ENCODE measurements at places on chromosomes 11 and 22.

- H3K4me3 ChIP-seq: no peak overlapping the region
- no peak overlapping the region for H3K27ac ChIP-seq
- no peaks in the 10 kb centered on the region for H3K36me3 ChIP-seq
- DNase-seq: no peak
- H3K4me1 ChIP-seq: no peaks in the 10 kb centered on the region
These were observed 296.9 kb downstream of the OPCML start for GRCh38 chr11:133235381-133235780.

- no peak for DNase-seq
- no peak overlapping the region for H3K4me3 ChIP-seq
- peaks cover 2% of the 10 kb centered on the region for H3K4me1 ChIP-seq
- no peaks in the 10 kb centered on the region for H3K36me3 ChIP-seq
- no peak overlapping the region for H3K27ac ChIP-seq
- no peaks in the 10 kb centered on the region for H3K27me3 ChIP-seq
These were observed 43.7 kb upstream of the APOA1 start for GRCh38 chr11:116881143-116881542.

DNA sequence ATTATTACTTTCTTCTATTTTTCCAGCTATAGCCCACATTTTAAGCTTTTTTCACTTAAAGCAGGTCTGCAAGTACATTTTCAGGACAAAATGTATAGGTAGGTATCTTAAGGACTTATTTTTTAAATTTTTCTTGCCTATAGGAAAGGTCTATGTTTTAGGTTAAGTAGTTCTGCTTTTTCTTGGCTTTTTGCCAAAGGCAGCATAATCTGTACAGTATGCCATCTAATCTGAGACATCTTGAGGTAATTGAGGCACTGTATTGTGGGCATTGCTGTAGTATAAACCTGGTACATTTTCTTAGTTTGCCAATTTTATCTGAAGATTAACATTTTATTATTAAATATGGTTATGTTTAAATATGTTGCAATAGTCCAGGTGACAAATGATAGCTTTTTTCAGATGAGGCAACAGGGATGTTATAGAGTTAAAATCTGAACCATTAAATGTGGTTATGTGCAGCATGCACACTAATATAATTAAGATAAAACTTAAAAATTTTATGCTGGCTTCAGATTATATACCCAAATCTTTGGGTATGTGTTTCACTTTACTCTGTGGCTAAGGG, 42.9 kb downstream of the QSER1 start:
- H3K4me3 ChIP-seq: no peak overlapping the region
- H3K27ac ChIP-seq: no peak overlapping the region
- no peaks in the 10 kb centered on the region for H3K27me3 ChIP-seq
- no peak for DNase-seq

DNA sequence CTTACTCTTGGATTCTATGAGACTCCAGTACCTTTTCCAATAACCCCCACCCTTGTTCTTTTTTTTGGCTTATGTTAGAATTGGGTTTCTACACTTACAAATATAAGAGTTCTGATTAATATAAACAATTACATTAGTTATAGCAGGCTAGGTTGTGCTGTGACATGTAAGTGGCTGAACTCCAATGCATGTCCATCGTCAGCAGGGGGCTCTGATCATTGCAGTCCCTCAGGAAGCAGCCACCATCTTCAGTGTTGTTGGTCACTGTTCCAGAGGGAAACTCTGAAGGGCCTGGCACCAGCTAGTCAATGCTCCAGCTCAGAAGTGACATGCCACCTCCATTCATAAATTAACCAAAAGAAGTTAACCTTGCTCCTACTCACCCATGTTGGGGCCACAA, 5.6 kb downstream of the LIPT2 start:
- no peak for DNase-seq
- no peak overlapping the region for H3K4me3 ChIP-seq
- no peak overlapping the region for H3K27ac ChIP-seq

Data from activated CD8-positive, alpha-beta T cell treated with anti-CD3 and anti-CD28 coated beads, Interleukin-2, amount 10 ng/mL, durations not matched to agents 7 days and 5 days (primary cell).